MCF 10A (cell line): ENCODE measurements at places on chromosomes 1 and 21.
A peak's percentile ranks its signal among the peaks of the same experiment; 100 is the strongest.

GRCh38 chr1:239843541-239843940 lies 248.1 kb upstream of the FMN2 start:
- no peak for DNase-seq

GRCh38 chr1:25683177-25683576 lies 66.6 kb downstream of the MAN1C1 start:
- DNase-seq: no peak

- no peak for DNase-seq
Observed at GRCh38 chr1:206925106-206925736, 3.5 kb upstream of the FCMR start.

GRCh38 chr1:200139661-200140250 lies 112.2 kb downstream of the NR5A2 start:
- DNase-seq: peak; percentile 81

- DNase-seq: peak; percentile 53
Observed at GRCh38 chr1:202964791-202965410, 2.2 kb downstream of the CYB5R1 start.

DNA sequence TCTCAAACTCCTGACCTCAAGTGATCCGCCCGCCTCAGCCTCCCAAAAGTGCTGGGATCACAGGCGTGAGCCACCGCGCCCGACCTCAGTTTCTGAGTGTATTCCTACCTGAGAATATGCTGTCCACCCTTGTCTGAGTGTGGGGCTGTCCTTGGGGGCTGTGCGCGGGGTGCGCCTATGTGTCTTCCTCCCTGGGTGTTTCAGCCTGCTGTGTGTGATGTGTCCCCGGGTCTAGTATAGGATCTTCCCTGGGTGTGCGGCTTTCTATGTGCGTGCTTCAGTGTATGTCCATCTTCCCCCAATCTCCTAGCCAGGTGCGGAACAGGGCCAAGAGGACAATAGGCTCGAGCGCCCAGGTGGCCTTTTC lies 8.3 kb upstream of the ID3 start:
- DNase-seq: no peak

- DNase-seq: no peak
Observed at GRCh38 chr1:204852854-204853253, 17.8 kb upstream of the NFASC start.

- DNase-seq: peak; percentile 20
Observed at GRCh38 chr1:160149716-160150115, 1.7 kb upstream of the ATP1A4 start.

DNA sequence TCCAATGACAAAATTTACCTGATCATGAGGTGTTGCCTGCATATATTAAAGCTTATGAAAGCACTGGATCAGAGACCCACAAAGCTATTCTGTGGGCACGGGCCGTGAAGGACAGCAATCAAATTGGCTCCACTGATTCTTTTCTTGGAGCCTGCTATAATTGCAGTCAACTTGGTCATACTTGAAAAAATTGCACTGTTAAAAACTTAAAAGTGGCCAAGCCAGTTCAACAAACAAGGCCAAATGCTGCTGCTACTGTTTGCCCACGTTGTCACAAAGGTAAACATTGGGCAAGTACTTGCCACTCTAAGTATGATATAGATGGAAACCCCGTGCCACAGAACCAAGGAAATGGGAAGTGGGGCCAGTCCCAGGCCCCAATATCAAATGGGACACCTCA lies 37.8 kb downstream of the CYP4A11 start:
- DNase-seq: no peak

DNA sequence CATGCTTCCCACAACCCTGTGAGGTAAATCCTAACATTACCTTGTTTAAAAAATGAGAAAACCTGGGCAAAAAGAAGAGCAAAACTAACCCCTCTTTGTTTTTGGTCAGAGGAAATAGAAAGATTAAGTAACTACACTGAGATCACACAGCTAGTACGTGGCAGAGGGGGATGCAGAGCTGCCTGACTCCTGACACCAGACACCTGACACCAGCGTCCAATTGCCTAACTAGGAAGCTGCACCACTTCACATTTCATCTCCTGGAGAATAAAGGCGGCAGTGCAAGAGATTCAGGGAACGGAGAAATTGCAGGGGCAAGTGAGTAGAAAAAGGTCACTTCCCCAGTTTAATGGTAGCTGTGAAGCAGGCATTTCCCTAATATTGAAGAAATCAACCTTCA lies 229.3 kb upstream of the PTBP2 start:
- DNase-seq: peak; percentile 41

- no peak for DNase-seq
Observed at GRCh38 chr1:244325056-244325758, 126.5 kb downstream of the ADSS2 start.

DNA sequence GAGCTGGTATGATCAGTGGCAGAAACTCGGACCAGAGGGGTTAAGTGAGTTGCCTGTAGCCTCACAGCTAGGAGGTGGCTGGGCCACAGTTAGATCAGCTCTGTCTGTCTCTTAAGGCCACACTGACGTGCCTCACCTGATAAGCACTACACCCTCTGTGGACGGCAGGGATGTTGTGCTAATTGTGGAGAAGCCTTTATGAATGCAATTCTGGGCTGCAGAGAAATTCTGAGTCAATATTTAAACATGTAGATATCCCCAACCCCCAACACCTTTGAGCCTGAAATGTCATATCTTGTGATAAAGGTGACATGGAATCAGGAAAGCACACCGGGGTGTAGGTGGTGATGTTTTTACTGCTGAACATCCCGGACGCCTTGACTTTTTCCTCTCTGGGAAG lies 88.3 kb downstream of the KCNJ6 start:
- no peak for DNase-seq

DNA sequence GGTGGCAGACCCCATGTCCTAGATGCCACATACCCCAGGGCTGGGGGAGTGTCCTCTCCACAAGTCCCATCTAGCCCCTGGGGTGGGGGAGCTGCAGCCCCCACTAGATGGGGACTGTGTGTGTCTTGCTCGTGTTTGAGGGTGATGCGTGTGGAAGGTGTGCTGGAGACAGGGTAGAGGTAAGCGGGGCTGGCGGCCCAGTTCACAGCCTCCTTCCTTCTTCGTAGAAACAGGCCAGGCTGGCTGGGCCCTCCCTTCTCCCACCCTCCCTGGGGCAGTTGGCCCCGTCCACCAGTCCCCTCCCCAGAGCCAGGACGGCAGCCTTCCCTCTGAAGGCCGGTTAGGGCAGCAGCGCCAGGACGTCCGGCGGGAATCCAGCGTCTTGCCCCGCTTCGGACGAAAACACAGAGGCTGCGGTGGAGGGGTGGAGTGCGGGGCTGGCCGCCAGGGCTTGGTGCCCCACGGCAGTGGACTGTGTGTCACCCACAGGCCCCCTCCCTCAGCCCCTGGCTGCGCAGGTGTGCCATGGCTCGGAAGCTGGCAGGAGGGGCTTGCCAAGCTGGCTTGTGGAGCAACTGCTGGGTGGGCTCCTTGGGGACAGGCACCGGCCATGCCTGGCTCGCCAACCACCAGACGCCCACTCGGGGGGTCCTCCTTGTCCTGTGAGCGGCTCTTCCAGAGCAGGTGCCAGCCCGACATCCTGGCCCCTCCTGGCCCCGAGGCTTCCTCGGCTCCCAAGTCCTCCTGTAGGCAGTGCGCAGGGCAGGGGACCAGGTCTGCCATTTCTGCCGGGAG lies 3.6 kb downstream of the PRDM16 start:
- no peak for DNase-seq

DNA sequence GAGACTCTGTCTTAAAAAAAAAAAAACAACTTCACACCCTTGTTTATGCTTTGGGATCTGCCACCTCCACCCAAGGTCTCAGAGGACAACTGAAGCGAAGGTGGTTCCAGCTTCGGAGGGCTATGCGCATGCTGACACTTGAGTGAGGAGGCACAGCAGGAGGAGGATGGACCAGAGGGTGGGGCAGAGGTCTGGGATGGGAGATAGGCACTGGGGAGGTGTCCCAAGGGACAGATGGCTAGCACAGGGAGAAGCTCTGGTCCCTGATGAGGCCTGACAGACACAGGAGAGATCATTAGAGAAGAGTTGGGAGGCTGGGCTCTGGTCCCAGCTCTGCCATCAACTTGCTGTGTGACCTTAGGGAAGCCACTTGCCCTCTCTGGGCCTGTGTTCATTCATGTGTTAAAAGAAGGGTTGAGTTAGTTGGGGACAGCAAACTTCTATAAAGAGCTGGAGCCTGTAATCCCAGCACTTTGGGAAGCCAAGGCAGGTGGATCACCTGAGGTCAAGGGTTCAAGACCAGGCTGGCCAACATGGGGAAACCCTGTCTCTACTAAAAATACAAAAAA lies 16.8 kb downstream of the E2F2 start:
- no peak for DNase-seq

- DNase-seq: peak; percentile 42
Observed at GRCh38 chr1:56967900-56968832, 2.4 kb upstream of the C8B start.

DNA sequence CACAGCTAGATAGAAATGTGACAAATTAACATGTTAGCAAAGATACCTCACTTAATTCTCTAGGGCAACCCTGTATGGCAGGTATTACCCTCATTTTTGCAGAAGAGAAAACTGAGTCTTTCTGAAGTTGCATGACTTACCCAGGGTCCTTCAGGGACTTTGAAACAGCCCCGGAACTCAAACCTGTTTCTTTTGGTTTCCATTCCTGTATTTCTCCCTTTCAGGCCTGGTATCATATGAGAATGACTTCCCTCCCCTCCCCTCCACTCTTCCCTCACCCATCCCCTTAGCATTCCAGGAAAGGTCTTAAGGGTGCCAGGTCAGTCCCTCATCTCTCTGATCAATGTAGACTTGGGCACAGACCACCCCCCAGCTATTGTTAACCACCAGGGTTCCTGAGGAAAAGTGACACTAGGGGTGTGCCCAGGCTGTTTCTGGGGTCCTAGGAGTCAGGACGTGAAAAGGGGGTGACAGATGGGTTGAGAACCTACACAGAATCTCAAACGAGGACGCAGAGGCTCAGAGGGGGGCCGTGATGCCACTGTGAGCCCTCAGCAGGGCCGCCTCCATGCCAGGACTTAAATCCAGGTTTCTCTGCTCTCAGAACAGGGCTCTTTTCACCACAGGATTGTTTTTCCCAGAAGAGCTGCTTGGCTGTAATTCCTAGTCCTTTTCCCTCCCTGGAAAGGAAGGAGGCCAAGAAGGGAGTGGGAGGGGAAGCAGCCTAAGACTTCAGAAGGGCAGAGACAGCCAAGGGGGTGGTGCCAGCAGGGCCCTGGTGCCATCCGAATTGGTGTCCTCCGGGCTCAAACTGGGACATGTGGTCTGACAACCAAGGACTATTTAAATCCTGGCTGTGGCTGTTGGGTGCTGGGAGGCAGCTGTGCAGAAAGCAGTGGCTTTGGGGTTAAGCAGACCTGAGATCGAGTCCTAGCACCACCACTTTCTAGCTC lies 2.1 kb upstream of the WASF2 start:
- DNase-seq: no peak

- DNase-seq: no peak
Observed at GRCh38 chr1:64493831-64494230, 23.9 kb downstream of the CACHD1 start.
